Chondrocyte (in vitro differentiated cells): ENCODE measurements at places on chromosomes 5 and 9. TPM values are rescaled to one million over a fixed set of nuclear protein-coding genes. Genes with fewer than 3 reads are reported as not detected.

- no peak for DNase-seq
- H3K27me3 ChIP-seq: peaks cover 17% of the 10 kb centered on the region
- no peak overlapping the region for H3K27ac ChIP-seq
- no peaks in the 10 kb centered on the region for H3K4me1 ChIP-seq
Observed at GRCh38 chr9:1938135-1938534, 77.0 kb upstream of the SMARCA2 start.

DNA sequence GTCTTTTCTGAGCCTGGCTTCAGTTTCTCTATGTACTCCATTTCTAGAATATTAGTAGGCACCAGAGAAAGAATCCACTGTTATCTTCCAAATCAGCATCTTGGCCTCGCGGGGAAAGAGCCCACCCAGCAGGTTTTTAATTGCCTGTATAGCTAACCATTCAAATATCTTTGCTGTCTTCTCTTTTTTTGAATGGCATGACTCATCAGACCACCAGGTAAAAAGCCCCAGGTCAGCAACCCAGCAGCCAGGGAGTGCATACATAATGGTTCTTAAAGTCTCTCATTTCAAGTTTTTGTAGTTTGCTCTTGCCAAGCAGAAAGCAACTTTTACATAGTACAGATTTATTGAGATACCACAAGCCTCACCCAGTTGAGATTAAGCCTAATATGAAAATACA is 50.7 kb downstream of the TMEM167A start:
- no peak for DNase-seq
- H3K27me3 ChIP-seq: no peaks in the 10 kb centered on the region
- H3K27ac ChIP-seq: no peak overlapping the region
- H3K36me3 ChIP-seq: no peaks in the 10 kb centered on the region

DNA sequence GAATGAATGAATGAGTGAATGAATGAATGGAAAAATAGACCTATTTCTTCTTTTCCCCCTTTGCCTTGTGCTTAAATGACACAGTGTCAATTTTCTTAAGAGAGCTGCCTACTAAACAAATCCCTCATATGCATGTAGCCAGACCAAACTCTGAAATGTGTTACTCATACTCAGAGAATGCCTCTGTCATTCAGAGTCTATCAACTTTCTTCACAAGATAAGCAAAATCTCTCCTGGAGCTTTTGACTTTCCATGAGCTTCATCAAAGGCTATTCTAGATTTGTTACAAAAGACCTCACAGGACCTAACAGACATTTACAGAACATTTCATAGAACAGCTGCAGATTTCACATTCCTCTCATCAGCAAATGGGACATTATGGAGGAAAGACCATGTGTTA is 275.7 kb upstream of the MSX2 start:
- H3K27me3 ChIP-seq: peaks cover 10% of the 10 kb centered on the region
- H3K4me3 ChIP-seq: no peak overlapping the region
- no peaks in the 10 kb centered on the region for H3K36me3 ChIP-seq

GRCh38 chr9:70222354-70222753 is 36.4 kb upstream of the SMC5 start:
- peaks cover 24% of the 10 kb centered on the region for H3K36me3 ChIP-seq
- H3K4me3 ChIP-seq: no peak overlapping the region
- H3K27me3 ChIP-seq: no peaks in the 10 kb centered on the region
- peaks cover 16% of the 10 kb centered on the region for H3K4me1 ChIP-seq

DNA sequence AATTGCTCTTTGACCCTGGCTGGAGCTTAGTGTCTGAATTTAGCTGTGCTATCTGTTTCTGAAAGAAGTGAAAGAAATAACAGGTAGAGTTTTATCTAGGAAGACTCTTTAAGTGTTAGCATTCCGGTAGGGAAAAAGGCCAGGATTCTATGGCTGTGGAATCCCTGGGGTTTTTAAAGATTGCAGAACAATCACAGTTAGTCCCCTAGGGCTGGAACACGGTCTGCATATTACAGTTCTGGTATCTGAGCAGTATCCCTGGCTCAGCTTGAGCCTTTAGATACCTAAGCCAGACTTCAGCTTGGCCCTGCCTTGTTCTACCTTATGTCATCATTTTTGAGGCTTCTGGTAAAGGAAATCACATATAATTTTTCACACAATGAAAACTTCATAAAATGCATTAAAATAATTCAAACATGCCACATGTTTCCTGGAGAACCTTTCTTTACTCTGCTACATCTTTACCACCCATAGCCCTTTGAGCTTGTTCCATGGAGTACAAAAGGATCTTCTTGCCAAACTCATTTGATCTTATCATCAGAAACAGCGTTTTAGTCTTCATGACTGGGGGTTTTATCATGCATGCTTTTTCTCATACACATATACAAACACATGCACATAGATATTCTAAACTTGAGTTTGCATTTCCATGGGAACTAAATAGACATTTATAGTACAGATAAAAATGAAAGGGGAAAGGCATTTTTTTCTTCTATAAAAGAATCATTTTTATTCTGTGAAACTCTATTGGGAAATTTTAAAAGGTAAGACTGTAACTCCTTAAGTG is 410.8 kb downstream of the CETN3 start:
- DNase-seq: no peak
- no peak overlapping the region for H3K4me3 ChIP-seq
- H3K27ac ChIP-seq: no peak overlapping the region
- H3K36me3 ChIP-seq: peaks cover 3% of the 10 kb centered on the region

- H3K27me3 ChIP-seq: no peaks in the 10 kb centered on the region
- H3K4me1 ChIP-seq: peaks cover 21% of the 10 kb centered on the region
- H3K4me3 ChIP-seq: no peak overlapping the region
Observed at GRCh38 chr5:178542455-178542854, 47.7 kb downstream of the COL23A1 start.

GRCh38 chr5:163303718-163304117 is 133.7 kb upstream of the CCNG1 start:
- H3K36me3 ChIP-seq: no peaks in the 10 kb centered on the region
- H3K4me1 ChIP-seq: no peaks in the 10 kb centered on the region
- no peak for DNase-seq

DNA sequence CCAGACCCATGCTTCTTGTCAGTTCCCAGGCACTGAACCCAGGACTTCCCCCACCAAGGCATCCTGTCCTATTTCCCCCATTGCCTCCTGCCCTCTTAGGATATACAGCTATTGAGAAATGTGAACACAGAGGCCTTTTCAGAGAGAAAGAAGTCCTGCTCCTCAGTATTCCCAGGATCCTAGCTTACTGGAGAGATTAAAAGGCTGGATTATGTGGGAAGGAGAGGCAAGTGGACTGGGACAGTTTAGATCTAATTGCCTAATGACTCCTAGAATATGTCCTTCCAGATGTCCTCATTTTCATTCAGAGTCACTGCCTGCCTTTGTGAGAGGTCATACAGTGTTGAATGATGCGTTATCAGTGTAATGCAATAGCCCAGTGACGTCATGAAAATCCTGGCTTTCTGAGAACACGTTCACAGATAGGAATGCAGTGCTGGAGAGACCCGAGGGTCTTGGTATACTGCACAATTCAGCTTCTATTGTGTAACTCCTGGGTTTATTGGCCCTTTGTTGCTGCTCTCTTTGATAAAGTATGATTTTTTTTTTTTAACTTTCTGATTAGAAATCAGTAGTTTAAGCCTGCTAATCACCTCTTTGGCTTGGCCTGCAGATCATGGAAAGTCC is 26.2 kb downstream of the WWC1 start:
- H3K27ac ChIP-seq: no peak overlapping the region
- no peaks in the 10 kb centered on the region for H3K27me3 ChIP-seq
- H3K4me1 ChIP-seq: peaks cover 13% of the 10 kb centered on the region

DNA sequence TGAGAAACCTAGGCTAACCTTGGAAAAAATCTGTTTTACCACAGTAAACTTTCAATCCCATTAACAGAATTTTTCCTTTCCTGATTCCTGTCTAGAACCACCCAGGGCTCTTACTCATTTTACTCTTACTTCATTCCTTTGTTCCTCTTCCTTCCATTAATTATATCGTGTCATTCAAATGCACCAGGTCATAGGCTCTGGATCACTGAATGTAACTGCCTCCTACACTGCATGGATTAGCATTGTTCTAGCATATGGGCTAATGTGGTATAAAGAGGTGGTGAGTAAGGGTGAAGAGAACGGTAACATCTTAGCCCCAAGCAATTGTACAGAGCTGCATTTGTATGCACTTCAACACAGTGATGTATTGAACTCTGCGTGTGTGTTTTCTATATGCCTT is 49.5 kb upstream of the SPINK5 start:
- no peaks in the 10 kb centered on the region for H3K27me3 ChIP-seq
- no peak overlapping the region for H3K27ac ChIP-seq
- H3K4me1 ChIP-seq: peaks cover 8% of the 10 kb centered on the region
- H3K4me3 ChIP-seq: no peak overlapping the region

DNA sequence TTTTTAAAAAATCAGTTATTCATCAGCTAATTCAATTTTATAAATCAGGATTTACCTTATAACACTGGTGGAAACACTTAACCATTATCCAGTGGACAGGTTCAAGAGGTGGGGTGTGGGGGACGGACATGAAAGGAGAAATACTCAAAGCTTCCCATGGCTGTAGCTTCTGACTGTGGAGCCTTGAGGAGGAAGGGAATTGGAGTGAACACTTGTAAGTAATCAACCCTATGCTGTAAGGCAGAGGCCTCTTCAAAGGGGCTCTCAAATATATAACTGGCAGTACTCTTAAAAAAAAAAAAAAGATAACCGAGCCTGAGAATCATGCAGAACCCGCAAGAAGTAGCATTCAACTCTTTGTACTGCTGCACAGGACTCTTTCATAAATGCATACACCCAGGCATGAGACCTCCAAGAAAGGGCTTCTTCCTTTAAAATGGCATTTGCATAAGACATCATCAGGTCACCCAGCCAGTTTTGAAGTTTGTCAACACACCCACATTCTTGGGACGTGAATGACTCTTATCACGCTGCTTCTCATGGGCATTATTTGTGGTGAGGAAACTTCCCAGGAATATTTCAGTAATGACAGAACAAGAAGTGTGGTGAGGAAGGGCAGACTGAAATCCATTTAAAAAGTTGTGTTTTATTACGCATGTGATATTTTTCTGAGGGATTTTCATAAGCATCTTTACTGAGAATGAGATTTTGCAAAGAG is 8.1 kb downstream of the OSMR start:
- DNase-seq: no peak
- H3K4me3 ChIP-seq: no peak overlapping the region
- peaks cover 11% of the 10 kb centered on the region for H3K4me1 ChIP-seq
- H3K27me3 ChIP-seq: no peaks in the 10 kb centered on the region
- H3K36me3 ChIP-seq: peaks cover 21% of the 10 kb centered on the region

GRCh38 chr9:95083086-95083768 is 234.3 kb downstream of the FANCC start:
- H3K4me3 ChIP-seq: no peak overlapping the region
- peaks cover 47% of the 10 kb centered on the region for H3K4me1 ChIP-seq
- peak; percentile 87 for DNase-seq
- H3K27ac ChIP-seq: peak overlapping the region; percentile 45

DNA sequence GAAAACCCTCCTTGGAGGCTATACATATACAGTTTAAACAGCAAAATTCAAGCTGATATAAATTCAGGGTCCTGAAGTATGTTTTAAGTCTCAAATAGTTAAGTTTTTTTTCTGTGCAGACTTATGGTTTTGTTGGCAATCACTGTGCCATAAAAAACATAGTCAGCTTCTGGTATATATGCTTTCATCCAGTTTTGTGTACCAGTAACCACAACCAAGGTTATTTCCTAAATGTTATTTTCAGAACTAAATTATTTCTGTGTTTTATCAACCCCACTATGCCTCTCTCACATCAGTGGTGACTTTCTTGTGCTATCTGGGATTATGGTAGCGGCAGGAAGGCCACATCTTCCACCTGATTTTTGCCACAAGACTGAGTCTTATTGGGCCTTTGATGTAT is 107.7 kb upstream of the SMARCA2 start:
- no peak overlapping the region for H3K4me3 ChIP-seq
- DNase-seq: no peak
- no peaks in the 10 kb centered on the region for H3K27me3 ChIP-seq
- H3K4me1 ChIP-seq: no peaks in the 10 kb centered on the region

DNA sequence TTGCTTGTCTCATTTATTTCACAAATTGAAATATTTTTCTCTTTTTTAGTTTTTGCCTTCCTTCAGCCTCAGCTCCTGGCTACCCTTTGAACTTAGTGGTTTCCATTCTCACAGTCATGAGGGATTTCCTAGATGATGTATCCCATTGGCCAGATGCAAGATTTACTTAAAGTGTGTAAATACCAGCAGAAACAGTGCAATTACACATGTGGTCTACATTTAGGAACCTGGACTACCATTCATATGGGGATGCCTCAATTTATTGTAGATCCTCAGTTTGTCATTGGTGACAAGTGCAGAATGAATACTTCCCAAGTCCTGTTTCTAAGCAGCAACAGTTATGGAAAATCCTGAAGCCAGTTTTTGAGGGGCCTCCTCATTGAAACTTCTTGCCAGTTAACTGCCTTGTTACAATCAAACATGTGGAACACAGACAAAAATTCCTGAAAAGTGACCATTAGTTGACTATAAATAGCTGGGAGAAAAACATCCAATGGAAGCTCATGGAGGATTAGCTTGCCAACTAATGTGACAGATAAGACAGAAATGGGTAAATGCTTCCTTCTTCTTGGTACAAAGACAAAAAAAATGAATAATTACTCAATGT is 113.6 kb upstream of the FER start:
- H3K4me1 ChIP-seq: peaks cover 19% of the 10 kb centered on the region
- no peak for DNase-seq
- no peaks in the 10 kb centered on the region for H3K36me3 ChIP-seq

GRCh38 chr5:58491216-58491892 is at the start of gene GAPT:
GAPT (plus strand) TSS chr5:58491435; CDS start chr5:58494537, 3,102 bp downstream.
- no peaks in the 10 kb centered on the region for H3K4me1 ChIP-seq
- peaks cover 32% of the 10 kb centered on the region for H3K27me3 ChIP-seq
- no peaks in the 10 kb centered on the region for H3K36me3 ChIP-seq
- no peak for DNase-seq
- no peak within 1 kb of the TSS for H3K4me3 ChIP-seq
- no peak within 1 kb of the TSS for H3K27ac ChIP-seq

DNA sequence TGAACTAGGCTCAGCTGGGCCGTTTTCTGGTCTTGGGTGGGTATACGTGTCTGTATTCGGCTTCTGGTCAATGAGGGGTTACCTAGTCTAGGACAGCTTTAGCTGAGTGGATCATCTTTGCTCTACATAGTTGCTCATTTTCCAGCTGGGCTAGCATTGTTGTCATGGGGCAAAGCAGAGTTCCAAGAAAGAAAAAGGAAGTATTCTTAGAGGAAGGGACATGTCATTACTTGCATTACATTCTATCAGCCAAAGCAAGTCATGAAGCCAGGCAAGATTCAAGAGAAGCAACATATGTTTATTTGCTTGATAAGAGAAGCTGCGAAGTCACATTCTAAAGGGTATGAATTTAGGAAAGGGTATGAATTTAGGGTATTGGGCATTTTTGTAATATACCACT is 396.5 kb downstream of the ZNF608 start:
- DNase-seq: no peak
- no peaks in the 10 kb centered on the region for H3K4me1 ChIP-seq
- no peak overlapping the region for H3K27ac ChIP-seq
- no peak overlapping the region for H3K4me3 ChIP-seq
- H3K27me3 ChIP-seq: no peaks in the 10 kb centered on the region

Gene ARAP3
- 1.3 to 7.1 TPM (median 5.9 TPM) in 3 replicates for total RNA-seq

Gene SHC3
- 0.10 to 0.64 TPM (median 0.30 TPM) in 3 replicates for total RNA-seq

Gene CDKN2B
- 247 to 252 TPM (median 247 TPM) in 3 replicates for total RNA-seq

Gene IFNK
- total RNA-seq: not detected in 3 replicates

Gene IFNB1
- not detected in 3 replicates for total RNA-seq

Gene RAD1
- total RNA-seq: 20.3 to 24.7 TPM (median 20.5 TPM) in 3 replicates
